Right lobe of liver (tissue), 6 donors: ENCODE measurements at places on chromosomes 4 and X. TPM values are rescaled to one million over a fixed set of nuclear protein-coding genes. Genes with fewer than 3 reads are reported as not detected.

The NFKB1 gene
- total RNA-seq, result 17.7 TPM

The DMP1 gene
- not detected for total RNA-seq

The ANKRD37 gene
- 19.0 TPM for total RNA-seq

The ASB9 gene
- total RNA-seq, result 7.4 TPM

The MAGEC1 gene
- not detected for total RNA-seq

The GPR78 gene
- total RNA-seq, result not detected

The FAM149A gene
- total RNA-seq, result 33.1 TPM

The SHROOM2 gene
- 3.7 TPM for total RNA-seq

The GSX2 gene
- total RNA-seq, result not detected

- no peak overlapping the region for H3K4me3 ChIP-seq
- H3K36me3 ChIP-seq, result no peaks in the 10 kb centered on the region
- no peaks in the 10 kb centered on the region for H3K27me3 ChIP-seq
- H3K27ac ChIP-seq, result no peak overlapping the region
- DNase-seq, result no peak
- H3K4me1 ChIP-seq, result peaks cover 15% of the 10 kb centered on the region
Measured at GRCh38 chr4:73066445-73066844, 3.1 kb downstream of the COX18 start.

DNA sequence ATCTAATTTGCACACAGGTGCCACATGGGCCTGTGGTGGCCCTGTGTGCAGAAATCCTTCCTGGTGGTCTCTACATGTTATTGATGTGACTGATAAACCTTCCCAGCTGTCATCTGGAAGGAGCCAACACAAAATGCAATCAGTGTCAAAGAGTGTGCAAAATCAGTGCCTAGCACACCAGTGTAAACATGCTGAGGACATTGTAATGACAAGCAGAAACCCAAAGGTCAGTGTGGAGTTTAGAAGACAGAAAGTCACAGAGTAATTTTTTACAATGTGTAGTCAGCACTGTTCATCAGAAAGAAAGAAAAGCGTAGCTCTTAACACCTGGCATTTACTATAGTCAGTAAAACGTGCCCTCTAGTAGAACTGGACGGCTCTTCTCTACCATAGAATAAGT is 50.3 kb downstream of the PHKA2 start:
- no peak overlapping the region for H3K27ac ChIP-seq
- no peak for DNase-seq
- no peaks in the 10 kb centered on the region for H3K27me3 ChIP-seq
- H3K4me1 ChIP-seq, result no peaks in the 10 kb centered on the region
- no peaks in the 10 kb centered on the region for H3K36me3 ChIP-seq
- H3K4me3 ChIP-seq, result no peak overlapping the region

DNA sequence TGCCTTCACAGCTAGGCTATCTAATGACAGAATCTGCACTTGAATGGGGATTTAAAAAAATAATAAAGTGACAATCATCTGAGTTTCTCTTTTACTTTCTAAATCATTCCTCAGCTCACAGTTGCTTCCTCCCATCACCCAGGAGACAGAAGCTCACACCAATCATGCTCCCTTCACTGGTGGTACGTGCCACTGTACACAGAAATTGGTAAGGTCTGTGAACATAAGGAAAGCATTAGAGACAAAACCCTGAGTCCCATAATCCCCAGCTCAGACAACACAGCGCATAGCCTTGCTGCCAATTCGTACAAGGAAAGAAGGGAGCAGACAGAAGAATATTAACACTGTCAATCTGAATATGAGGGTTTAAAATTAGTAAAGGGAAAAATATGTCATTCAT is 133.1 kb downstream of the IDS start:
- no peaks in the 10 kb centered on the region for H3K27me3 ChIP-seq
- H3K36me3 ChIP-seq, result no peaks in the 10 kb centered on the region
- no peaks in the 10 kb centered on the region for H3K4me1 ChIP-seq
- H3K27ac ChIP-seq, result no peak overlapping the region
- no peak overlapping the region for H3K4me3 ChIP-seq
- no peak for DNase-seq

GRCh38 chr4:80529026-80529425 is 193.5 kb downstream of the CFAP299 start:
- no peaks in the 10 kb centered on the region for H3K4me1 ChIP-seq
- no peaks in the 10 kb centered on the region for H3K27me3 ChIP-seq
- no peak overlapping the region for H3K27ac ChIP-seq
- no peaks in the 10 kb centered on the region for H3K36me3 ChIP-seq
- H3K4me3 ChIP-seq, result no peak overlapping the region
- no peak for DNase-seq

- H3K27me3 ChIP-seq, result no peaks in the 10 kb centered on the region
- no peak overlapping the region for H3K27ac ChIP-seq
- no peaks in the 10 kb centered on the region for H3K36me3 ChIP-seq
- H3K4me1 ChIP-seq, result no peaks in the 10 kb centered on the region
- DNase-seq, result no peak
Measured at GRCh38 chrX:19440713-19441112, 74.6 kb downstream of the MAP3K15 start.

GRCh38 chrX:12701628-12702027 is 89.6 kb upstream of the PRPS2 start:
- H3K27me3 ChIP-seq, result peaks cover 5% of the 10 kb centered on the region
- no peak overlapping the region for H3K4me3 ChIP-seq
- peak; percentile 43 for DNase-seq
- no peak overlapping the region for H3K27ac ChIP-seq
- H3K36me3 ChIP-seq, result no peaks in the 10 kb centered on the region

DNA sequence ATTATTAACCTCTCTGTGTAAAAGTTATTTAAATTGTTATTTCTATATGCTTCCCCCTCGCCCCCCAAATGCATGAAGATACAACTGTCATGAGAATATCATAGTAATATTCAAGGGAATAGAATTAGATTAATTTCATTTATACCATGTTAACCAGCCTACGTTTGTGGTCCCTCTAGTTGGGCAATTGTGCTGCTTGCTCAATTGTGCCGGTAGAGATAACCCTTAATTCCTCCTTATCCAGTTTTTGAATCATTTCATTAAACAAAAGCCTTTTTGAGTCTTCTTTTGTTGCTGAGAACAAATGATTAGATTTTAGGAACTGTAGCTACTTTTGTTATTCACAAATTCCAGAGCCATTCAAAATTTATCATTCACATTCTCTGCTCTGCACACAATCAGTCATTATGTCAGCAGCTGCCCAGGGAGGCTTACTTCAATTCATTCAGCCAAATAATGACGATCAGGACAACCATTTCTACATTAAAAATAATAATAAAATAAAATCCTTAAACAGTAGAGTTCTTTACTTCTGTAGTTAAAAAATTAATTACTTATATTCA is 98.1 kb downstream of the ADGRL3 start:
- no peak for DNase-seq
- no peak overlapping the region for H3K27ac ChIP-seq
- H3K27me3 ChIP-seq, result no peaks in the 10 kb centered on the region

DNA sequence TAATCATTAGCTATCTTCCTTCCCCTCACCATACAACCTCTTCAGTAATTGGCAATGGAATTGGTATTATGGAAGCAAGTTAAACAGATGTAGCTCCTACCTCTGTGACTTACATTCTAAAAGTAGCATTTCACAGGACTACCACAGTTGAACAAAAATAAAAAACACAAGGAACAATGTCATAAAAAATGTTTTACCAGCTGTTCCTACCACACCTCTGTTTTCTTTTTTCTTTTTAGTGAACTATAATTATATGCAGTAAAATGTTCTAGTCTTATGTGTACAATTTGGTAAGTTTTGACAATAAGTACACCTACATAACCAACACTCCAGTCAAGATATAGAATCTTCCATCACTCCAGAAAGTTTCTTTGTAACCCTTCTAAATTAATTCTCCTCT is 54.1 kb upstream of the GEMIN8 start:
- no peak overlapping the region for H3K4me3 ChIP-seq
- no peaks in the 10 kb centered on the region for H3K4me1 ChIP-seq
- no peaks in the 10 kb centered on the region for H3K27me3 ChIP-seq
- no peak for DNase-seq
- H3K27ac ChIP-seq, result no peak overlapping the region

DNA sequence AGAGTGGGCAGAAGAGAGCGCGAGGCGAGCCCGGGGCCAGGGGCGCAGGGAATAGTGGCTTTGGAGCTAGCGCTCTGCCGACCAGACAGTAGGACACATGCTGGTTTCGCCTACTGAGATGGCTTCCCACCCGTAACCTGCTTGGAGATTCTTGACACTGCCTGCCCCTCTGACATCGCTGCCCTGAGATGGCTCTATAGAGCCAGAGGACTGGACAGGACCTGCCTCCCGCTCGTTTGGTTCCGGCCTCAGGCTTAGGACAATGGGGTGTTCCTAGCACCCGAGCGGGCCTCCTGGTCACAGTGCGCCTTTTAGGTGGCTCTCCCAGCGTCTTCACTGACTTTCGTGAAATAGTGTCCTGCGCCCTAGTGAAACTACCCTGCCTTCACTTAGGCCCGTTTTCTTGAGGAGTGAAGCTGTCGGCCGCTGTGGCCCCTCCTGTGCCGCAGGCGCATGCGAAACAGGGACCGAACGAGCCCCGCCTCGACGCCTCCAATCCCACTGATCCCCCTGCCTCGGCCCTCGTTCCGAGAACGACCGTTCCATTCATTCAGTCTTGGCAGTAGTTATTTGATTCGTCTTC is 608 bp downstream of the TAF1 start:
- peak overlapping the region; percentile 59 for H3K4me3 ChIP-seq
- H3K27ac ChIP-seq, result peak overlapping the region; percentile 66

DNA sequence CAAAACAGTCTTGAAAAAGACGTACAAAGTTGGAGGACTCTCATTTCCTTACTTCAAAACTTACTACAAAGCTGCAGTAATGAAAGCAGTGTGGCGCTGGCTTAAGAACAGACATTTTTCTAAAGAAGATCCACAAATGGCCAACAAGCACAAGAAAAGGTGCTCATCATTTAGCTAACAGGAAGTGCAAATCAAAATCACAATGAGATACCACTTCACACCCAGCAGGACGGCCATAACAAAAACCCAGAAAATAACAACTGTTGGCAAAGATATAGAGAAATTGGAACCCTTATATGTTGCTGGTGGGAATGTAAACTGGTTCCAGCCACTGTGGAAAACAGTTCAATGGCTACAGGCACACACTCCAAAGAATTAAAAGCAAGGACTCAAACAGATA is 3.3 kb downstream of the PDZD4 start:
- H3K27ac ChIP-seq, result no peak overlapping the region
- no peaks in the 10 kb centered on the region for H3K36me3 ChIP-seq
- DNase-seq, result no peak
- no peak overlapping the region for H3K4me3 ChIP-seq
- no peaks in the 10 kb centered on the region for H3K4me1 ChIP-seq

DNA sequence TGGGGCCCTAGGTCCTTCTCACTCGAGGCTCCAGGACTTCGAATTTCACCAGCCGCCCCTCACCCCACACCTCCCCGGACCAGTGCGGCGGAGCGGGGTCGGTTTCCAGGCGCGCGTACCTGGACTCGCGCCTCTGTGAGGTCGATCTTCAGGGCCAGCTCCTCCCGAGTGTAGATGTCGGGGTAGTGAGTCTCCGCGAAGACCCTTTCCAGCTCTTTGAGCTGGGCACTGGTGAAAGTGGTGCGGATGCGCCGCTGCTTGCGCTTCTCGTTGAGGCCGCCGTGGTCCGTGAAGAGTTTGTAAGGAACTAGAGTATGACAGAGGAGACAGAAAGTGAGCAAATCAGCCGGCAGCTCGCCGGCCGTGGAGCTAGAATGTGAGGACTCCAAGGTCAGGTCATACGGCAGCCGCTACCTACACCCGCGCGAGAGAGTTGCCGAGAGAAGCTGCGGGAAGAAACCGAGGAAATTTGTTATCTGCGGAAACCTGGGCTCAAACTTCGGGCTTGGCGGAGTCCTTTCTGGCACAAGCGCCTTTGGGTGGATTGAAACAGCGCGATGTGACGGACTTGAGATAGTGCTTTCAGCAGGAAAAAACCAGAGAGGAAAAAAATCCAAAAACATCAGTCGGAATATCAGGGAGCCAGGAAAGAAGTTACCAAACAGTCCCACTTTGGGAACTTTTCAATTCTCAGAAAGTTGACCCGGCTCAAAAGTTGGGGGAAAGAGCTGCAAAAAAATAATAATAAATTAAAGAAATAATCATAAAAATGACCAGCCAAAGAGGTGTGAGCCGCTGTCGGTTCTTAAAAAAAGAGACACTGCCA is 1.1 kb downstream of the PHOX2B start:
- peaks cover 18% of the 10 kb centered on the region for H3K27me3 ChIP-seq
- H3K36me3 ChIP-seq, result no peaks in the 10 kb centered on the region
- H3K4me3 ChIP-seq, result no peak overlapping the region
- no peak for DNase-seq

GRCh38 chrX:149711545-149712236 is at the start of gene MAGEA11:
Gene MAGEA11, plus strand, starts transcription at chrX:149712060. Its CDS starts 1,100 bp downstream, at chrX:149713160.
- no peak within 1 kb of the TSS for H3K27ac ChIP-seq
- no peaks in the 10 kb centered on the region for H3K27me3 ChIP-seq
- DNase-seq, result no peak
- no peaks in the 10 kb centered on the region for H3K4me1 ChIP-seq

DNA sequence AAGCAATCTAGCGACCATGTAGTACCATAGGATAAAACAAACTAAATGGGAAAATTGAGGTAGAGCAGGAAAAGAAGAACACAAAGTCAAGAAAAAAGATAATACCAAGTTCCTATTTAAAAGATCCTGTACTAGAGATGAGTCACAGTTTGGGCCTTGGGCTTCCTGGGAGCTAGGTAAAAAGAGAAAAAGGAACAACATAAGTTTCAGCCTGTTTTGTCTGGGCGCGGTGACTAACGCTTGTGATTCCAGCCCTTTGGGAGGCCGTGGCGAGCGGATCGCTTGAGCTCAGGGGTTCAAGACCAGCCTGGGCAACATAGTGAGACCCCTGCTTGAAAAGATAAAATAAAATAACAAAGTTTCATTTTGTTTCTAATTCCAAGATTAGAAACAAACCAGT is 14.0 kb upstream of the TMEM156 start:
- H3K27me3 ChIP-seq, result no peaks in the 10 kb centered on the region
- H3K27ac ChIP-seq, result peak overlapping the region; percentile 79
- no peak for DNase-seq
- H3K36me3 ChIP-seq, result no peaks in the 10 kb centered on the region

- H3K36me3 ChIP-seq, result no peaks in the 10 kb centered on the region
- peaks cover 10% of the 10 kb centered on the region for H3K4me1 ChIP-seq
- no peak overlapping the region for H3K4me3 ChIP-seq
- H3K27me3 ChIP-seq, result no peaks in the 10 kb centered on the region
- H3K27ac ChIP-seq, result no peak overlapping the region
Measured at GRCh38 chr4:139978692-139979091, 175.3 kb downstream of the MAML3 start.

DNA sequence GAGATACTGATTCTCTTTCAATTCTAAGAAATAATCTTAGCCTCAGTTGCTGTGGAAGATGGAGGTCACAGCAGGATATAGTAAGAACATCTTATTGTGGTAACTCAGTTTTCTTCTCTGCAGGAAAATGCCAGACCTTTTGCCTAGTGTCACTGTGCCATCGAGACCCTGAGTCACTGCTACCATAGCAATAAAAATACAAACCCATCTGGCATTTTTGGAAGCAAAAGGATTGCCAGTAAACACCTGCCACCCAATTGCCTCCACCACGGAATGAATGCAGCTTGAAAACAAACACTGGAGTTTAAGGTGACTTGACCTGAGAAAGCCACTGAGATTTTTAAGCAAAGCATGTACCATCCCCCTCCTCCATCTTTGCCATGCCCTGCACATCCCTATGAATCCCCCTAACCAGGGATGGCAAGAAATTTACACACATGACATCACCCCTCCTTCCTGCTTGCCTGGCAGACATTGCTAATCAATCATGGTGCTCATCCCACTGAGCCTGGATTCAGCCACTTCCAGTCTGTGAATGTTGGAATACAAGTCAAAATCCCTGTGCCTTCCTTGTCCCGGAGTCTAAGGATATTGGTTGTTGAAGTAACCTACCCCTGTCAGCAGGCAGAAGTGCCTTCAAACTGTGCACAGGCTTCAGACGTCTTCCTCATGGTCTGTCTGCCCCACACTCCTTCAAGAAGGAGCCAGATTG is 59.6 kb upstream of the MAMLD1 start:
- H3K36me3 ChIP-seq, result no peaks in the 10 kb centered on the region
- no peak for DNase-seq
- H3K27ac ChIP-seq, result no peak overlapping the region
